ENCODE measurements at places on chromosomes 1 and 21. TPM values are rescaled to one million over a fixed set of nuclear protein-coding genes. Genes with fewer than 3 reads are reported as not detected.

Gene COL8A2
- 1.2 TPM for polyA plus RNA-seq

Gene CFHR4
- polyA plus RNA-seq, result 0.09 TPM

Gene FCRL6
- polyA plus RNA-seq, result 0.61 TPM

Gene AMY1B
- 1.3 TPM for polyA plus RNA-seq

Gene GUCA2A
- 0.33 TPM for polyA plus RNA-seq

Gene RHBDL2
- polyA plus RNA-seq, result 1.5 TPM

Gene DNALI1
- polyA plus RNA-seq, result 57.3 TPM

Gene PKP1
- 0.18 TPM for polyA plus RNA-seq

Gene LCE1E
- not detected for polyA plus RNA-seq

GRCh38 chr1:212777151-212777550 is 14.4 kb downstream of the NSL1 start:
- no peak for DNase-seq

DNA sequence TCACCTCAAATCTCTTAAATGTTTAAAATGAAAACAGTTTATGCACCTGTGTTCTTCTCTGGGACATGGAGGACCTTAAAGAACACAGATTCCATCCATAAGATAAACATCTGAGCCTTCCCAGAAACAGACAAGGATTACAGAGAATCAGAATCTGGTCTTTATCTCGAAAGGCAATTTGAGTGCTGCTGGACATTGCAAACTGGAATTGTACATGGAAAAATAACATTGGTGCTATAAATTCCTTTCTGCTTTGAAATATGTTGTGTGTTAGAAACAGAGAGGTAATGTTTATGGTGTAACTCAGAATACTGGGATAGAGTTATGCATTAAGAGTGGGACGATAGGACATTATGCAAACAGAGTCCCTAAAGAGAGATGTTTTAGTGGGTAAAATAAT is 6.6 kb upstream of the DDR2 start:
- no peak for DNase-seq

GRCh38 chr1:226525750-226526149 is 22.8 kb upstream of the STUM start:
- DNase-seq, result no peak

DNA sequence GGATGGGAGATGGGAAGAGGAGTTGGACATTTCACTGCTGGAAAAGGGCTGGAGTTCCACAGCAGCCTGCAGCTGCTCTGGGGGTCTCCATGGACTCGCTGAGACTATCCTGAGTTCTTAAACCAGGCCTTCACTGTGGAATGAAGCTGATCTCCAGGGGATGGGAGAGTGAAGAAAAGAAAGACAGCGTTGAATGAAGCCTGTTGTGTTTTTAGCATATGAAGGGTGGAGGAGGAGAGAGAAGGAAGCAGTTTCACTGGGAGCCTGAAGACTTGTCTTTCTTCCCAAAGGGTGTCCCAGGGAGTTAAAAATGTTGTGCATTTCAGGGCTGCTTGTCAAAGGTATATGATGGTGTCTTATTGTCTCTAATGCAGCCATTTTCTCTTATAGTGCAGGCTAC is 9.2 kb downstream of the ROR1 start:
- no peak for DNase-seq

- no peak for DNase-seq
These were observed 147.8 kb upstream of the ATP1B1 start for GRCh38 chr1:168958562-168959289.

DNA sequence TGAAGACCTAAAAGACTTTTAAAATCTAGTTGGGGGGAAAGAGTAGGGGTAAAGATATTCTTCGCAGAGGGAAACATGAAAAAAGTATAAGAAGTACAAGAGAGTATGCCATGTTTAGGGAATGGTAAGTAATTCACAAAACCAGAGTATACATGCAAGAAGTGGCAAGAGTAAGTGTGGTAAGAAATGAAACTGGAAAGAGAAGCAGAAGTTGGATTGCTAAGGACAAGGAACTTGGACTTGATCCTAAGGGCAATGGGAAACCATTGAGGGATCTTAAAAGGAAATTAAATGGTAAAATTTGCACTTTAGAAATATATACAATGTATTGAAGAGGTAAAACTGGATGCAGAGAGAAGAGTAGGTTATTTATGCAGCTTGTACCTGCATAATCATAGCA is 9.2 kb upstream of the ZNF644 start:
- DNase-seq, result no peak

GRCh38 chr1:238647877-238648276 is 738.5 kb upstream of the CHRM3 start:
- DNase-seq, result no peak

DNA sequence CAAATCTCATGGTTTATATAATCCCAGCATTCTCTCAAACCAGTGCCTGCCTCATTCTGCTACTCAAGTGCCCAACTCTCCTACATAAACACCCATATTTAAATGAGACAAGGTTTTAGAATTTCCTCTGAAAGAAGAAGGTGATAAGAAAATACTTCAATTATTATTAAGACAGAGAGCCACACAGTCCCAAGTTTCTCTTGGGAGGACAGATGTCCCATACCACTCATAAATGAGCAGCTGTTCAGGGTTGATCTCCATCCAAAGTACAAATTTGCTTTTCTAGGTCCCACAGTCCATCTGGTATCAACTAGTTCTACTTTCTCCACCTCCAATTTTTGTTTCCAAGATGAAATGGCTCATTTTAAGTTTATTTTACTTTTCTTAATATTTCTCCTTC is 11.3 kb downstream of the DCAF8 start:
- no peak for DNase-seq

- DNase-seq, result no peak
These were observed 25.6 kb downstream of the SEC16B start for GRCh38 chr1:177944016-177944949.

GRCh38 chr1:110208916-110209645 is 1.0 kb upstream of the KCNC4 start:
- no peak for DNase-seq

GRCh38 chr1:111756124-111756513 is 418 bp downstream of the DDX20 start:
- DNase-seq, result no peak

DNA sequence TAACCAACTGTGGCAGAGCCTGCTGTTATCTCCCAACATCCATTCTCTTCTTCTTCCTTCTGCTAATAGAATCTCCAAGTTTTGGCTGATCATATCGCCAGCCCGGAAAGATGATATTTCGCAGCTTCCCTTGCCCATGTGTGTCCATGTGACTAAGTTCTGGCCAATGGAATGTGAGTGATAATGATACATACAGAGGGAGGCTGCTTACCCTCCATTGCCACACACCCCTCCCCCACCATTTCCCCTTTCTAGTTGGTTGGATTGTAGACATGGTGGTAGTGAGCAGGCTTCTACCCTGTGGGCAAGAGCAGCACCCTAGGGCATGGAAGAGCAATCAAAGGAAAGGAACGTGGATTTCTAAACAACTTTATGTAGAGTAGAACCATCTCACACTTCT is 48.8 kb downstream of the SLC9C2 start:
- DNase-seq, result no peak

DNA sequence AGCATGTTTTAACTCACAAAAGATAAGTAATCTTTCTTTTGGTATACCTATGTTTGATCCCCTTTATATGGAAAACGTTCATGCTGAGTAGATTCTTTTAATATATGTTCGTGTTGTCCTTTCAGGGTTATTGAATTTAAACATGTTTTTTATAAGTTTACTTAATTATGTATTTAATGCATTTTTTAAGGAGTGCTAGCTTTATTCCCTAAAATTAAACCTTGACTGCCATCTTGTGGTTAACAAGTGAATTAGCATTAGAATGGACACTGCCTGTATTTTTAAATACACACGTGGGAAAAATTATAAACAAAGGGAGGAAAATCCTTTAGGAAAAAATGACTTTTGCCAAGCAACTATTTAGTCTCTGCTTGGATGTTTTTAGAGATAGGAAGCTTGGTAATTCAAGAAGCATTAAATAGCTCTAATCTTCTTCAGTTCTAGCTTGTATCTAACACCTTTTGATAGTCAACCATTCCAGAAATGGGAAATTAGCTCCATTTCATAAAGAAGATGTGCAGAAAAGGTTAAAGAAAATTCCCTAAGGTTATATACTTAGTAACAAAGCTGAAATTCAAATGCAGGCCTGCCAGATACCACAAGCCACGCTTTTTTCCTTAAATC is 43.0 kb downstream of the UBE2U start:
- DNase-seq, result no peak
